ENCODE measurements at places on chromosomes 6 and 20. TPM values are rescaled to one million over a fixed set of nuclear protein-coding genes. Genes with fewer than 3 reads are reported as not detected.

- DNase-seq, result no peak
These were observed 120.1 kb upstream of the PTPN1 start for GRCh38 chr20:50389808-50390684.

DNA sequence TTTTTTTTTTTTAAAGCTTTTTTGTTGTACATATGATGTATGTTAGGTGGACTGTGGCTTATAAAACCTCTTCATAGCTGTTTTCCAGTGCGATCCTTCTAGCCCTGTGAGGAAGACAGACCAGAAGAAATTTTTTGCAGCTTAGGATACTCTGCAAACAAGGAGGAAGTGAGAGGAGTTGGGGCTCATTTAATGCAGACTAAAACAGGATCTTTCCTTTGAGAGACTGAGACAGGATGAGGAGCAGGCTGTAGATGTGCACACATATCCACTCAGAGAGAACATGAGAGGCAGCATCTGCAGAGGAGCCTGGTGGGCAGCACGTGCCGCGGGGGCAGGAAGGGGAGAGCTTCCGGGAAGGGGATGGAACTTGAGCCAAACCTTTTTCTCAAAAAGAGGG lies 45.7 kb downstream of the PPARD start:
- DNase-seq, result no peak

Gene DDO
- 1.0 TPM for total RNA-seq

Gene STMND1
- total RNA-seq, result 0.11 TPM

Measured in HFFc6 (cell line).